KG1 (cell line): ENCODE measurements at places on chromosomes 1 and 21.
A peak's percentile ranks its signal among the peaks of the same experiment; 100 is the strongest.

DNA sequence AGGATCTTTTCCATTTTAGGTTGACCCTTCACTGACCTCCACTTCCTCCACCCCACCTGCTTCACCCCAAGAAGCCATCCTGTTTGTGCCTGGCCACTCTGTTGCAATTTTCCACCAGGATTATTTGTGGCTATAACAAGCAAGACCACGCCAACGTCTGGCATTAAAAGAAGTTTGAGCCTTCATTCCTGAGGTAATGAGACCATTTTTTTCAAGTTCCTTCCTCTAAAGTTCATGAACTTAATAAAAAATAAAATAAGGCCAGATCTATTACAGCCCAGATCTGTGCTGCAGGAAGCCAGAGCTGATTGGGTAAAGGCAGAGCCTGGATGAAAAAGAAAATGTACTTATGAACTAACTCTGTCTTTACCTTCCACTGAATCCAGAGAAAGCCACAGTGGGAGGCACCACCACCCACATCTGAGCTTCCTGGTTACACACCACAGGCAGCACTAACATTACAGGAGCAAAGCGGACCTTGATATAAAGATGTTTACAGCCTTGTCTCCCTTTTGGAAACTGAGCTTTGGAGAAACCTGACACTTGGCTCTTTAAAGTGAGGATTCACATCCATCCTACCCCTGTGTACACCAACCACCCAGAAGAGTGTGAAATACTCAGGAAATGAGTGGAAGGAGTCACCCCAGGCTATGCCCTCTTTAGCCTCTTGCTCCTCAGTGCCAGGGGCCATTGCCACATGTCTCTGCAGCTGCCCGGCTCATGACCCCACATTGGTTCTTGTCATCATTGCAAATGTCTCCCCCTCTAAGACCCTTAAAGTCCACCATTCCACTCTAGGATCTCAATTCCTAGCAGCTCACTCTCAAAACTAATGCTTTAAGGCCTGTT is 293.6 kb downstream of the PLPP3 start:
- DNase-seq: no peak

DNA sequence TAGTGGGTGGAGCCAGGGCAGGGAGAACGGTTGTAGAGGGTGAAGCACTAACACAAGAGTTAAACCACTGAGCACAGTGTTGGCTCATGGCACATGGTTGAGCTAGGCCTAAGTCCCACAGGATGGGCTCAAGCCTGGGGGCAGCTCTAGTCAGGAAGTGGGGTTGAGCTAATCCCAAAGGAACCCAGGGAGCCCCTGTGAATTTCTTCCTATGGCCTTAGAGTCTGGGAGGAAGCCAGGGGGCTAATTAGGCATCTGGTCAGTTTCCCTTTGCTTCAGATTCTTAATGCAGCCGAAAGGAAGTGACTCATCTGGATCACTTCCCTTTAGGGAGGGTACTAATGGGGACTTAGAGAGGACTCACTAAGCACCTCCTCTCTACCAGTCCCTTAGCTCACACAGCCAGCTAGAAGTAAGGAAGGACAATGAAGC is 10.1 kb downstream of the CFAP45 start:
- DNase-seq: peak; percentile 16

DNA sequence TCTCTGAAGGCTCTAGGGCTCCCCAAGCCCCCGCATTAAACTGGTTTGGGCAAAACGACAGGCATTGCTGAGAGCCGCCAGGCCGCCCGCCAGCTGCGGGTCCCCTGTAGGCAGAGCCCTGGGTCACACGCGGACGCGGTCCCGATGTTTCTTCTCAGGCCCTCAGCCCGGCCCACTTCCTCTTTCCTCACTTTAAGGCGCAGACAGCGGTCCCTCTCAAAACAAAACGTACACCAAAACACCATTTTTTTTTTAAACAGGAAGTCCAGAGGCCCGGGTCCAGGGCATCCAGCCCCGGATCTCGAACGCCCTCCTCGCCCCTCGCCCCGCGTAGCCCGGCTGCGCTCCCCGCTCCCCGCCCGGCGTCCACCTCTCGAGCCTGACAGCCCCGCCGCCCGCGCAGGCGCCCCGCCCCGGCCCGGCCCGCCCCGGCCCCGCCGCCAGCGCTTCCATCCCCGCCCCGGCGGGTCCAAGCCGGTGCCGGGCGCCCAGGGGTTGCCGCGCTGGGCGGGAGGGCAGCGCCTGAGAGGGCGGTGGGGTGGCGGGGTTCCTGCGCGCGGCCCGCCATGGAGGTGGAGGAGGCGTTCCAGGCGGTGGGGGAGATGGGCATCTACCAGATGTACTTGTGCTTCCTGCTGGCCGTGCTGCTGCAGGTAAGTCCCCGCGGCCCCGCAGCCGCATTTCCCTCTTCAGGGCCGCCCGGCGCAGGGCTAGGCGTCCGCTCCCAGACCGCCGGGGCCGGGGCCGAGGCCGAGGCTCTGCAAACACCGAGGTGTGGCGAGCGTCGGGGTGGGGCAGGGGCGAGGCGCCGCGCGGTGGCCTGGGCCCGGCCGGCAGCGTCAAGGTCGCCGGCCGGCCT is at the start of gene SLC22A15:
Gene SLC22A15 (plus strand): TSS at position 452 of the 859 bp plus-strand sequence. CDS start 115 bp downstream, at position 567.
- DNase-seq: peak; percentile 33

- no peak for DNase-seq
Measured at GRCh38 chr1:25062621-25063255, 132.7 kb upstream of the RUNX3 start.

DNA sequence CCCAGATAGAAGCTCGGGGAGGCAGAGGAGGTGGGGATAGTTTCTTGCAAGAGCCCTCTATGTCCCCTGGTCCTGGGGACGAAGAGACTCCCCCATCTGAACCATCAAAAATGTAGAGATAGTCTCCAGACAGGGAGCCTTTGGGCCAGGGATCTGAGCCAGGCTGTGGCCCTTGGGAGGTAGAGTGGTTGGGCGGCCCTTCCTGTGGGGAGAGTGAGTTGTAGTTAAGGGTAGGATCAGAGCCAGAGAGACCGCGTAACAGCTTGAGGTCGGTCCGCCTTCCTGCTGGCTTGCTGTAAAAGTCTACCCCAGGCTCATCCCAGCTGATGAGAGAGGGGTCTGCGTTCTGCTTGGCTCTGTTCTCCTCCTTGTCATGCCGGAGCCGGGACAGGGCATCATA is 25.3 kb downstream of the PIK3C2B start:
- no peak for DNase-seq

- DNase-seq: no peak
Measured at GRCh38 chr1:54241364-54241763, 41.4 kb downstream of the MRPL37 start.

DNA sequence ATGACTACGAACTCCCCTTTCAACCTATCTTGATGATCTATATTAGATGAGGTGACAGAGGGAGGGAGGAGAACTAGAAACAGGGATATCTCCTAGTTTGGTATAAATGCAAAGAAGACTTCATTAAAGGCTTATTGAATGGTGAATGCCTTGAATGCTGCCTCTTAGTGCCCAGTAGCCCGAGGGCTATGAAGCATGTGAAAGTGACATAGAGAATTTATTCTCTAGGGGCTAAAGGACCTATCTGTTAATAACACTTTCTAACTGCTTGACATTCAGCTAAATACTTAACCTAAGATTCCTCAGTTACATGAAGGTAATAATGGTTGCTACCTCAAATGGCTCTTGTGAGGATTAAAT is 764.1 kb downstream of the LTN1 start:
- DNase-seq: no peak

- DNase-seq: no peak
Measured at GRCh38 chr1:110576441-110576840, 29.7 kb downstream of the KCNA2 start.

DNA sequence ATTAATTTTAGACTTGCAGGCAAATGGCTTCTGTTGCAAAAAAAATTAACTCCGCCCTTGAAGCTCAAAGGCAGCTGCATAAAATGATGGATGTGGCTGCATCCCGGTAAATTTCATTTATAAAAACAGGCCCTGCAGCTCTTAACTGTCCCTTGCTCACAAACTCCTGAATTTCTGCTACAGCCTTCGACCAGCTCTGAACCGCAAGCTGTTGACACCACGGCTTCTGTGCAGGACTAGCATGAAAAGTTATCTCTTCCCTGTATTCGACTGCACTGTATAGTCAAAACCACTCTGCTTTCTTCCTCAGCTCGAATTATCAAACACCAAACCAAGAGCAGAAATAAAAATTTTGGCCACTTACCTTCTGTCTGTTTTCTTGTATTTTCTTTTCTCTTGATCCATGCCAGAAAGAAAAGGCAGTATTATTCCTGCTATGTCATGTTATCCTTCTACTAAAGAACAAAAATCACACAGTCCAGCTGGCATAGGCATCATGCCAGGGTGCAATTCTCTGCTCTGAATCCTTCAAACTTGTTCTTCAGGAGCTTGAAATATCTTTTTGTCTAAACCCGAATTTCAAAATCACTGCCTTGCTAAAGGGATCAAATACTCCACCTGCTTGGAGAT is 195.5 kb upstream of the NCAM2 start:
- DNase-seq: no peak

GRCh38 chr21:22536509-22536908 is 1538.3 kb downstream of the NCAM2 start:
- no peak for DNase-seq

DNA sequence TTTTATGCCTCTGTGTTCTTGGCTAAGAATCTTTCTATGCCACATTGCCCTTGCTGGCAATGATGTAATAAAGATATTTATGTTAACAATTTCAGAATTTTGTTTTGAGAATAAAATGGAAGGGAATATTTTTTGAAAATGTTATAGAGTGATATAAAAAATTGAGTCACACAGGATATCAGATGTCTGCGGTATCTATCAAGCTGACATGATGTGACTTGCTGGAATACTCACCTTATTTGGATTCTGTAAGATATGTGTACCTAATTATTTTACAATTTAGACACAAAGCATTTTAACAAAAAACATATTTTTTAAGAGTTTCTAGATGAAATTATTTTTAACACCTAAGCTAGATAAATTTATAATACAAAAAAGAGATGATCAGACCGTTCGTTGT is 660.0 kb upstream of the B3GALT2 start:
- no peak for DNase-seq

- DNase-seq: no peak
Measured at GRCh38 chr21:28604946-28605537, 387.6 kb downstream of the LTN1 start.

GRCh38 chr1:83997631-83998030 is 1.3 kb downstream of the TTLL7 start:
- DNase-seq: no peak

DNA sequence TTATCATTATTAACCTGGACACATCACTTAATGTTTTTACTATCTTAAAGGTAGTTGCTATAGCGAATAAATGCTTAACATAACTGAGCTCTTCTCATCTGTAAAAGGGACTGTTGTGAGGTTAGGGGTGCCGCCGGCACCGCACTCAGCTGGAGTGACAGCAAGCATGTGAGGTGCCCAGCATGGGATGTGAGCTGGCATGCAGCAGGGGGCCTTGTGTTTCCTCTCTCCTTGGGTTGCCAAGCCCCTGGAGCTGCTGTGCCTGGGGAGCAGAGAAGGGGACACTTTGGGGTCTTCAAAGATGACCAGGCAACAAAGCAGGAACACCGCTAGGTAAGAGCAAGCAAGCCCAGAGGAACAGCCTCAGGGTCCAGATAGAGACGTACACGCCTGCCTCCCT is 2.1 kb upstream of the ZC3H12A start:
- no peak for DNase-seq

DNA sequence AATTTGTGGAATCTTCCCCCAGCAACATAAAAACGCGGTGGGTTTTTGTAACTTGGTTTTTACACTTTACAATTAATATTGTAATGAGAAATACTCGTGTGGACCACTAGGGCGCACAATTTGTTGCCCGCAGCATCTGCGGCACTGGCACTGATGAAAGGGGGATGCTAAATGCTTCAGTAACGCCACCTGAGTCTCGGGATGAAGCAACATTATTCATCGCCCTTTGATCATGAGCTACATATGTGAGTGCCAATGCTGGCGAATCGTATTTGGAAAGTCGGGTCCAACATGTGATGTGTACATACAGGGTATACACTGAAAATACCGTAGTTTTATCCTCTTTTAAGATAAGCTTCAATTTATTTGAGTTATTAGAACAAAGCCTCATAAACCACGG is 34.2 kb upstream of the COX20 start:
- DNase-seq: no peak

DNA sequence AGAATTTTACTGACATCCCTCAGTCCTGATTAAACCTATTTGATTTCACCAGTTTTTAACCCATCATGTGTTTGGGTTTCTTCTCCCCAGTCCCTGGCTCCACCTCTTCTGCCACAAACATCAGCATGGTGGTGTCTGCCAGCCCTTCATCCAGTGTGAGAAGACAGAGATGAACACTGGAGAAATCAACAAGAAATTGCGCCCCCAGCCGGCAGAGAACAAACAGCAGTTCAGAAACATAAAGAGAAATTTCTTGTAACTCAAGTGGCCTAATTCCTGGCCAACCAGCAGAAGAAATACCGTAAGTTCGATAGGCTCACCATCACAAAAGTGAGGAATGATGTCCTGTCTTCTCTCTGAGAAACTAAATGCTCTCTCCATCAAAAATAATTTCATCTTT is 18.3 kb downstream of the S100A11 start:
- no peak for DNase-seq

GRCh38 chr1:41609166-41609883 is 124.8 kb upstream of the EDN2 start:
- DNase-seq: no peak

GRCh38 chr21:44980562-44981489 is 41.0 kb downstream of the SLX9 start:
- DNase-seq: no peak

DNA sequence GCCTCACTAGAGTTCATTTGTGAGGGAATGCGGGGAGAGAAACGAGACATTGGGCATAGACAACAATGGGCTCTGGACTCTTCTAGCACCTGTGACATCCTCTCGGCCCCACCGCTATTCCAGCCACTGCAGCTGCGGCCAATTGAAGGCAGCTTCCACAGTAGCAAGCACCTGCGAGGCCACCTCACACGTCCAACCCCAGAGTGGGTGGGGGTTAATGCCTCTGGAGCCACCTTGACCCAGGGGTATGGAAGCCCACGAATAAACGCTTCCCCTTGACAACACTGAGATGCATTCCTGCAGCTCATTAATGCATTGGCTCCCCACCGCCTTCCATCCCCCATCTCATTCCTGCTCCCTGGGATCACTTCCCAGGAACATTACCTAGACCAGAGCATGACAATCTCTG is 104.4 kb downstream of the GLIS1 start:
- DNase-seq: no peak
